ENCODE measurements at places on chromosomes 4 and X.

DNA sequence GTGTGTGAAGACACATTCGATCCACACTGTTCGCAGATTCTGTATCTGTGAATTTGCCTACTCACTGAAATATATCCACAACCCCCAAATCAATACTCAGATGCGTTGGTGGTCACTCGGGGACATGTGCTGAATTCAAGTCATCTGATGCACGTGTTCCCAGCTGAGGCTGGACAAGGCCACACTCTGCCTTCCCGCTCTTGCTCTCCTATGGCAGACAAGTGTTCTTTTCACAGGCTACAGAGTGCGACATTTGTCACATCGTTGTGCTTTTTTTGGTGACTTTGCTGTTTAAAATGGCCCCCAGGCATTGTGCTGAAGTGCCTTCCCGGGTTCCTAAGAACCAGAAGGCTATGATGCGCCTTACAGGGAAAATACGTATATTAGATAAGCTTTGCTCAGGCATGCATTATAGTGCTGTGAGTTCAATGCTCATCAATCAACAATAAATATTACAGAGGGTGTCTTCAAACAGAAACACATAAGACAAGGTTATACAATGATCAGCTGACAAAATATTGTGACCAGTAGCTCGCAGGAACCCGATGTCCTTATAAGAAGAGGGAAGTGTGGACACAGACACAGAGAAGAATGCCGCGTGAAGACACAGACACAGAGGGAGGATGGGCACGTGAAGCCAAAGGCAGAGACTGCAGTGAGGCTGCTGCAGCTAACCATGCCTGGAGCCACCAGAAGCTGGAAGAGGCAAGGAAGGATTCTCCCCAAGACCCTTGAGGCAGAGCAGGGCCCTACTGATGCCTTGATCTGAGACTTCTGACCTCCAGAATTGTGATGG, 42.0 kb downstream of the IRF2 start:
- no peak for DNase-seq

- no peak for DNase-seq
Measured at GRCh38 chr4:99998062-99998867, 48.2 kb upstream of the H2AZ1 start.

GRCh38 chr4:189504220-189504619, 436.5 kb upstream of the FRG1 start:
- DNase-seq = no peak

DNA sequence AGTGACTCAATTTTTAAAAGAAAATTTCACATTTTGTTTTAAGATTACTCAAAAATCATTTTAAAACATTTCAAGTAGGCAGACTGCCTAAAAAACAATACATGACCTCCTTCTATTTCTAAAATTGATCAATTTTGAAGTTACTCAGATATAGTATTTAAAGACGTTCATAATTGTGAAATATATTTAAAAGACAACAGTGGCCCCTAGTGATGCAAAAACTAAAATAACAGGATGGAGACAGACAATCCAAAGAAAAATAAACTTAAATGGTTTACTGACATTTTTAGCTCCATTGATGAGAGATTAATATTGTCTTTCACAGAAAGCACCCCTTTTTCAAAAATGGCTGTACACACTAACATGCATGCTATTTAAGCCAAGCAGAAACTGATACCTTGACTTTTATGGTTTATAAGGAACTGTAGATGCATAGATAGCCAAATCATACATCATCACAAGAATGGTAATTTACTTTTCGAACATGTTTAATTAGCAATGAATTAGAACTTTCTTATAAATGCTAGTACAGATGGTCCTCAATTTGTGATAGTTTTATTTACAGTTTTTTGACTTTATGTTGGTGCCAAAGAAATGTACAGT, 69.8 kb upstream of the FAT4 start:
- no peak for DNase-seq

- DNase-seq = no peak
Measured at GRCh38 chrX:1618689-1619088, 3.8 kb downstream of the ASMT start.

GRCh38 chr4:110484029-110484428, 8.1 kb downstream of the ENPEP start:
- DNase-seq = no peak

DNA sequence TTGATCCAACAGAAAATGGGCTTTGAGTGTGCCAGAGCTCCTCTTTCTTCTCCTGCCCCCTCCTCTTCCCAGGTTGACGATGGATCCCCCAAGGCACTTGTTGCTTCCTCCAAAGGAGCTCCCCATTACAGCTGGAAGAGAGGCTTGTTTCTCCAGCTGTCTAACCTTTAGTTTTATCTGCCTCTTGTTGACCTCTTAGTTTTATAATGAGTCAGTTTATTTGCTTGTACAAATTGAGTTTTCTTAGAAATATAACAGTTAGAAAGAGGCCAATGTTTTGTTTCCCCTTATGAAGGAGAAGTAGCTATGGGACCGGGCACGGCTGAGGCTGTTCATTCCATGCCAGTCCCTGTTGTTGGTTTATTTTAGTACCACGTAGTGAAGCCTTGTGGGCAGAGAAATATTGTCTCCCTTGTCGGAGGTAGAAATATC, 158.2 kb downstream of the SPRY1 start:
- no peak for DNase-seq

- no peak for DNase-seq
Measured at GRCh38 chr4:109998867-109999584, 86.3 kb downstream of the EGF start.

DNA sequence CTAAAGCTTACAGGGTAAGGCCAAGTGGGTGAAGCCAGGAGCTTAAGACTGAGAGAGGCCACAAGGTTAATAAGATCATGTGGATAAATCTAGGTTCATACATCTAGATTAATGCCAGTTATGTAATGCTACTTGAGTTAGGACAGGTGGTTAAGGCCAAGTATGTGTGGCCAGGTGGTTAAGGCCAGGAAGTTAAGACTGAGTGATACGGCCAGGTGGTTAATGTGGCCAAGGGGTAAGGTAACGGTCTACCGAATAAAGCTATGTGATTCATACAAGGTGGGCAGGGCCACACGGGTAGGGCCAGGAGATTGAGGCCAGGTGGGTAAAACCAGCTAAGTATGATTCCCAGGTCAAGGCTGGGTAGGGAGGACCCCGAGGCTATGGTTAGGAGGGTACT, 223.0 kb downstream of the TACR3 start:
- no peak for DNase-seq

DNA sequence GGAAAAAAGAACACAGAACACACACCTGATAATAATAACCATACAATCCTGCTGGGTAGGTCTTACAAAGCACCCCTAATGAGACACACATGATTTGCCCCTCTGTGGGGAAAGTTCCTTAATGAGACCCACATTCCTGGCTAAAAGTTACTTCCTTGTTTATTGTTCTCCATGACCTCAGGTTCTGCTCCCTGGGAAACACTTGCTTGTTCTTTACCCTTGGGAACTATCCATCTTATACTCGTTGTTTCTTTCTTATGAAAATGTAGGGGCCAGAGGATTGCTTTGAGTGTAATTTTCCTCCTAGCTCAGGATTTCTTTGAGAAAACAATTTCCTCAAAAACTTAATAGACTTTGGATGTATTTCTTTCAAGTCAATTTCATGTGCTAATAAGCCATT, 52.1 kb upstream of the PCDH10 start:
- DNase-seq = no peak

DNA sequence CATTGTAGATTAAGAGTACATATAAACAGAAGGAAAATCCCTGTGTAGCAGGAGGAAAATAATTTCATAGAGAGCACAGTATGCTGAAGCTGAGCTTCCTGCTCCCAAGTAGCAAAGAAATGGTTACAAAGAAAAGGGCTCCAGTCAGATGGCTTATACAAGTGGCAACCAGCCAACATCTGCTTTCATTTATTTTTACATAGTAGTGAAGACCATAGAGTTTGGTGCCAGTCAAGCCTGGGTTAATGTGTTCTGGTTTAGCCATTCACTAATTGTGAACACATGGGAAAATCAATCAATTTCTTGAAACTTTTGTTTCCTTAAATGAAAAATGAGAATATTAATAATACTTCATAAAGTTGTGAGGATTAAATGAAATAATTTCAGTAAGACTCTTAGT, 111.3 kb upstream of the ELOVL6 start:
- DNase-seq = no peak

DNA sequence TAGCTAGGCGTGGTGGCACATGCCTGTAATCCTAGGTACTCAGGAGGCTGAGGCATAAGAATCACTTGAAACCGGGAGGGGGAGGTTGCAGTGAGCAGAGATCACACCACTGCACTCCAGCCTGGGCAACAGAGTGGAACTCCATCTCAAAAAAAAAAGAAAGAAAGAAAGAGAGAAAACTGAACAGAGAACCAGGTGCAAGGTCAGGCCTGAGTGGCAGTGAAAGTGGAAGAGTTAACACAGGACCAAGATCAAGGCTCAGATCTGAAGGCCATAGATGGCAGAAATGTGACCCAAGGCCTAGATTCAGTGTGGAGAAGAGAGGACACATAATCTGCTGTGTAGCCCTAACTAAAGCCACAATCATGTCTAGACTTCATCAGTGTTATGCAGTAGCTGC, 4.9 kb upstream of the ZNF630 start:
- DNase-seq = no peak

GRCh38 chr4:139700568-139700967, 34.9 kb downstream of the MGST2 start:
- DNase-seq = no peak

DNA sequence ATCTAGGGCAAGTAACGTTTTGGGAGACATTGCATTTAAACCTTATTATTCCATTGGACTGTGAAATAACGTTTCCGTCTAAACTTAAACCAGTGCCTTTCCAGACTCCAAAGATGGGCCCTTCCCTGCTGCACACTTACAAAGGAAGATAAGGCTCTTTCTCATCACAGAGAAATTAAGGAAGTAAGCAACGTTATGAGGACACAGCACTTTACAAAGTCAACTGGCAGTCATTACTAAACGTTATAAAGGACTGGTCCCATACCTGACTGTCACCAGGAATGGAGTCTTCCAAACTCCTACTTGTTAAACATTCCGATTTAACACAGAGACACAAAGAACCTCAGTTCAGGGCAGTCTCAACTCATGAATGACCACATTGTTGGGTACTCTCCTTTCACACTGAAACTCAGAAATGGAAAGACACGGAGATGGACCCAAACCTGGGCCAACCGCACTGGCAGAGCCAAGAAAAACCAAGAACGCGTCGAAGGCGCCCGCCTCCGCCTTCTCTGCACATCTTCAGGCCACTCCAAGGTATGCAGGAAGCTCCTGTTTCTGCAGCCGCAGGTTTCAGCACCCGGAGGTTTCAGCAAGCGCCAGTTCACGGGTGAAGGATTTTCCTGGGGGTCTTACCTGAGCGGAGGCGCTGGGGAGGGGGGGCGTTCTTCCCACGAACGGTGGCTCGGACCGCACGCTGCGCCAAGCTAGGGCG, 670 bp downstream of the PAPSS1 start:
- DNase-seq = no peak

GRCh38 chr4:132097041-132097440, 1052.1 kb upstream of the PCDH10 start:
- no peak for DNase-seq

- DNase-seq = no peak
Measured at GRCh38 chr4:30073011-30073710, 647.0 kb upstream of the PCDH7 start.

DNA sequence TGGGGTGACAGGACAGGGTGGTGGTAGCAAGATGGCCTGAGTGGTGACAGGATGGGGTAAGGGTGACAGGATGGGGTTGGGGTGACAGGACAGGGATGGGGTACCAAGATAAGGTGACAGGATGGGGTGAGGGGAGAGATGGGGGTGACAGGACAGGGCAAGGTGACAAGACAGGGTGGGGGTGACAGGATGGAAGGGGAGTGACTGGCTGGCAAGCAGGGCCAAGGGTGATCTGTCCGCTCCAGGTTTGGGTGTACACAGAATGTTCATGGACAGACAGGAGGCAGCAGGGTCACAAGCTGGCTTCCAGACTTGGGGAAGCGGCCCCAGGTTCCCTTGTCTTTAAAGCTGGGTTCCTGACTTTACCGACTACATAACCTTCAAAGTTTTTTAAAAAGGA, 23.3 kb downstream of the RNF212 start:
- DNase-seq = no peak

GRCh38 chr4:158829254-158829653, 60.4 kb downstream of the FNIP2 start:
- DNase-seq = no peak

DNA sequence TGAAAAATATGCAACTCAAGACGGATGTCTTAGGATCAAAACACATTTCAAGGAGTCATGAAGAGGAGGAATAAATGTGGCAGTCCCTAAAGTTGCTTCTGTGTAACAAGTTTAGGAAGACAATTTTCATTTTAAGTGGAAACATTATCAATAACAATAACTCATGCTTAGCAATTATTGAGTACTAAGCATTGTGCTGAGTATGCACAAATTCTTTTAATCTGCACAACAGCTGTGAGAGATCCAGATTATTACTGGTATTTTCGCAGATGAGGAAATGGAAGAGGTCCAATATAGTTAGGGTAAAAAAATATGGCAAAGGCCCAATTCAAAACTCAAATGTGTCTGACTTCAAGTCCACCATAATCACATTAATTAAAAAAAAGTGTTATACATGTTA, 2.9 kb upstream of the TEX13B start:
- DNase-seq = no peak

DNA sequence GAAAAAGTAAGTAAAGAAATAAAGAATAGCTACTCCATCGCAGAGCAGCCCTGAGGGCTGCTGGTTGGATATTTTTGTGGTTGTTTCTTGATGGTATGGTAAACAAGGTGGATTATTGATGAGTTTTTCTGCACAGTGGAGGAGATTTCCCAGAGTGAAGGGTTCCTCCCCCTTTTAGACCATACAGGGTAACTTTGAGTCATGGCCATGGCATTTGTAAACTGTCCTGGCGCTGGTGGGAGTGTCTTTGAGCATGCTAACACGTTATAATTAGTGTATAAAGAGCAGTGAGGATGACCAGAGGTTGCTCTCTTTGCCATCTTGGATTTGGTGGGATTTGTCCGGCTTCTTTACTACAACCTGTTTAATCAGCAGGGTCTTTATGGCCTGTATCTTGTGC, 128.2 kb downstream of the ASMT start:
- DNase-seq = no peak

GRCh38 chr4:124121461-124121971, 591.0 kb downstream of the ANKRD50 start:
- no peak for DNase-seq

- DNase-seq = no peak
Measured at GRCh38 chr4:123398853-123399626, 2.4 kb downstream of the SPRY1 start.

- no peak for DNase-seq
Measured at GRCh38 chr4:40311811-40312346, 23.3 kb upstream of the CHRNA9 start.

All from esophagus squamous epithelium (tissue), 5 donors.